ENCODE measurements at places on chromosomes 4 and X.

DNA sequence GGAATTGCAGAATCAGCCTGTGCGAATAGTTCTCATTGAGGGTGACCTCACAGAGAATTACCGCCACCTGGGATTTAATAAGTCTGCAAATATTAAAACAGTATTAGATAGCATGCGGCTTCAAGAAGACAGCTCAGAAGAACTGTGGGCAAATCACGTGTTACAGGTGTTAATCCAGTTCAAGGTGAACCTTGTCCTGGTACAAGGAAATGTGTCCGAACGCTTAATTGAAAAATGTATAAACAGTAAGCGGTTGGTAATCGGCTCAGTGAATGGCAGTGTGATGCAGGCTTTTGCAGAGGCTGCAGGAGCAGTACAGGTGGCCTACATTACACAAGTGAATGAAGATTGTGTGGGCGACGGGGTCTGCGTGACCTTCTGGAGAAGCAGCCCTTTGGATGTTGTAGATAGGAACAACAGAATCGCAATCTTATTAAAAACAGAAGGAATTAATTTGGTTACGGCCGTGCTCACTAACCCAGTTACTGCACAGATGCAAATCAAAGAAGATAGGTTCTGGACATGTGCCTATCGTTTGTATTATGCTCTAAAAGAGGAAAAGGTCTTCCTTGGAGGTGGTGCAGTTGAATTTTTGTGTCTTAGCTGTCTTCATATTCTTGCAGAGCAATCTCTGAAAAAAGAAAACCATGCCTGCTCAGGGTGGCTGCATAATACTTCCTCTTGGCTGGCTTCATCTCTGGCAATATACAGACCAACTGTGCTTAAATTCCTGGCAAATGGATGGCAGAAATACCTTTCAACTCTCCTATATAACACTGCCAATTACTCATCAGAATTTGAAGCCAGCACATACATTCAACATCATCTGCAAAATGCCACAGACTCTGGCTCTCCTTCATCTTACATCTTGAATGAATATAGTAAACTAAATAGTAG, 10.7 kb downstream of the BBS12 start:
- no peak for DNase-seq

DNA sequence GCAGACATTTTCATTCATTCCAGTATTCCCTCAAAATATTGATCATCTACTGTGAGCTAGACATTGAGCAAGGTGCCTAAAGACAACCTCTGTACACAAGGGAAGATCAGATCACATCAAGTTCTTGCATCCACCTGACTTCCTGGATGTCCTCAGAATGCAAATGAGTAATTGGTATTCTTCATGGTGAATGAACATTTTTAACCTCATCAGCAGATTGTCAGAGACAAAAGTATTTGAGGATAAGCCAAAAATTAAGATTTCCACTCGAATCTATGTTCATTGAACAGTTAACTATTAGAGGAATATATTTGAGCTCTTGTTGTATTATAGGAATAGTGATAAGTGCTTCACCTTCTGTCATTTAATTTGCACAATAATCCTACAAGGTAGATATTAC, 1.3 kb downstream of the SMARCAD1 start:
- DNase-seq: no peak

DNA sequence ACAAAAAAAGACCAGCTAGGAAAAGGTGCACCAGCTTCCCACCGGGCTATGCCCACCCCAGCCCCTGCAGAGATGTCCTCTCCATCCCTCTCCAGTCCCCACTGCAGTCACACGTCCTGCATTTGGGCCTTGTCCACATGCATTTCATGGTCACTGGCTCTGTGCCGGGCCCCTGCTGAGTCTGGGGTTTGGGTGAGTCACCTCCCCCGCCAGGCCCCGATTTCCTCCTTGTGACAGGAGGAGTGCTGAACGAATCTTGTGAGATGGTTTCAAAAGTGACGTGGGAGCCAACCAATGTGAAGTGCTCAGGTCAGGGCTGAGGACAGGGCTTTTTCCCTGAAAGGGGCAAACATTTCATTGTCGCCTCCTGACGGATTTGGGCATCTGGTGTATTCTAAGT, 7.1 kb downstream of the CPZ start:
- no peak for DNase-seq

GRCh38 chrX:120485315-120485637, 16.2 kb upstream of the LAMP2 start:
- no peak for DNase-seq

- DNase-seq: no peak
These were observed 1.9 kb downstream of the USP38 start for GRCh38 chr4:143186649-143187048.

DNA sequence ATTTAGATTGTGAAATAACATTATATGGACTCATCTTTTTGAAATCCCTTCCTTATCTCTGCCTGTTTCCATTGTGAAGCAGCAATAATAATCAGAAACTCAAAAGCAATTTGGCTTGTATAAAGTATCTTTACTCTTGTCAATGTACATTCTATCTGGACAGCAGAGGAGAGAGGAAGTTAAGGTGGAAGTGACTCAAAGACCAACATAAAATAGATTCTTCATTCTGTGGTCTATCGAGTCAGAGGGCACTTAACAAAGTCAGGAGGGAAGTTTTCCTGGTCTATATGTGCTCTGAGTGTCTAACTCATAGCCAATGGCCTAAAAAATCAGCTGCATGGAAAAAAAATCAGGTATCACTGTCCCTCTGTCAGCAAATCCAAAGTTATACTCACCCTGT, 155.5 kb downstream of the EMCN start:
- no peak for DNase-seq

Data from stimulated activated effector memory CD8-positive, alpha-beta T cell treated with anti-CD3 and anti-CD28 coated beads, Interleukin-12 subunit alpha, Interleukin-12 subunit beta, amount 100 ng/mL, for 72 hours (primary cell).